ENCODE measurements at places on chromosomes 1 and 21. TPM values are rescaled to one million over a fixed set of nuclear protein-coding genes. Genes with fewer than 3 reads are reported as not detected.

The KCNQ4 gene
- polyA plus RNA-seq = 1.7 TPM

The EFNA1 gene
- polyA plus RNA-seq = 102 TPM

The GJA8 gene
- not detected for polyA plus RNA-seq

The FAAH gene
- polyA plus RNA-seq = 17.3 TPM

The SLC9C2 gene
- 0.40 TPM for polyA plus RNA-seq

The ATP6V1G3 gene
- polyA plus RNA-seq = not detected

The TEX38 gene
- polyA plus RNA-seq = 0.51 TPM

The MYBPH gene
- polyA plus RNA-seq = not detected

DNA sequence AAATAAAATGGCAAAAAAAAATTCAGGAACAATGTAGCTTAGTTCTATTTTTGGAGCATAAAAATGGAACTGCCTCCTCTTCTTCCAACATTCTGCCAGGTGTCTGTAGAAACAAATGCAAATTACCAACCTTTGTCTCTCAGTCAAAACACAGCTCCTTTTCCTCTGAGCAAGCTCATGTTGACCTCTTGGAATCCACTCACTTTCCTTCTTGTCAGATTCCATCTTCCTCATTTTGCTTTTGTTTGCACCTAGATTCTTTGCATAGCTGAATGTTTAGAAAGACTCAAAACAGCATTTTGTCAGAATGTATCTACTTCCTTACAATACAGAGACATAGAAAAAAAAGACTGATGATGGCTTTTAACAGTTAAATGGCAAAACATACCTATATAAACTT, 178.2 kb downstream of the ADGRL2 start:
- no peak overlapping the region for H3K4me3 ChIP-seq
- H3K27ac ChIP-seq = no peak overlapping the region
- no peaks in the 10 kb centered on the region for H3K27me3 ChIP-seq
- no peaks in the 10 kb centered on the region for H3K4me1 ChIP-seq
- no peaks in the 10 kb centered on the region for H3K36me3 ChIP-seq

GRCh38 chr1:161825831-161826230, 59.7 kb downstream of the ATF6 start:
- H3K4me3 ChIP-seq = no peak overlapping the region
- no peaks in the 10 kb centered on the region for H3K4me1 ChIP-seq
- H3K27me3 ChIP-seq = no peaks in the 10 kb centered on the region

GRCh38 chr1:228424685-228425660, 8.3 kb upstream of the TRIM17 start:
- H3K4me3 ChIP-seq = no peak overlapping the region
- peaks cover 7% of the 10 kb centered on the region for H3K27me3 ChIP-seq
- DNase-seq = no peak
- no peaks in the 10 kb centered on the region for H3K36me3 ChIP-seq
- no peak overlapping the region for H3K27ac ChIP-seq
- H3K4me1 ChIP-seq = no peaks in the 10 kb centered on the region

GRCh38 chr1:104878203-104878909, 1128.7 kb downstream of the AMY1C start:
- no peak overlapping the region for H3K4me3 ChIP-seq
- no peaks in the 10 kb centered on the region for H3K36me3 ChIP-seq
- H3K27me3 ChIP-seq = no peaks in the 10 kb centered on the region
- no peak overlapping the region for H3K27ac ChIP-seq
- H3K4me1 ChIP-seq = no peaks in the 10 kb centered on the region

GRCh38 chr21:40386294-40386911, 460.6 kb downstream of the DSCAM start:
- H3K4me1 ChIP-seq = no peaks in the 10 kb centered on the region
- no peaks in the 10 kb centered on the region for H3K36me3 ChIP-seq
- no peak overlapping the region for H3K4me3 ChIP-seq
- H3K27ac ChIP-seq = no peak overlapping the region
- H3K27me3 ChIP-seq = no peaks in the 10 kb centered on the region

GRCh38 chr1:12339396-12339795, 109.6 kb downstream of the VPS13D start:
- peaks cover 6% of the 10 kb centered on the region for H3K4me1 ChIP-seq
- no peak overlapping the region for H3K27ac ChIP-seq
- no peak for DNase-seq
- no peak overlapping the region for H3K4me3 ChIP-seq
- no peaks in the 10 kb centered on the region for H3K27me3 ChIP-seq

DNA sequence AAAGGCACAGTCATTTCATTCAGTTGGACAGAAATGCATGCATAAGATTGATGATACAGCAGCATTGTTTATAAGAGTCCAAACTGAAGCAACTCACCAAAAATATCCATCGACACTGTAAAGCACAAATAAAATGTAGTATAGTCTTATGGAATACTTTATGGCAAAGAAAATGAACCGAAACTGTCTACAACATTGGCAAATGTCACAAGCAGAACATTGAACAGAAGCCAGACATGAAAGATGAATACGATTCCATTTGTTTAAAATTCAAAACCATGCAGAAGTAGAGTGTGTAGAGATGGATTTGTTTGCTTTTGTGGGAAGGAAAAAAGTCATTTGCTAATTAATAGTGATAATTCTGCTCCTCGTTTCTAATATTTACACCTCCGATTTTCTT, 7.5 kb upstream of the LEFTY1 start:
- H3K36me3 ChIP-seq = no peaks in the 10 kb centered on the region
- DNase-seq = no peak
- H3K4me1 ChIP-seq = no peaks in the 10 kb centered on the region
- peak overlapping the region; percentile 26 for H3K27ac ChIP-seq
- H3K27me3 ChIP-seq = no peaks in the 10 kb centered on the region

DNA sequence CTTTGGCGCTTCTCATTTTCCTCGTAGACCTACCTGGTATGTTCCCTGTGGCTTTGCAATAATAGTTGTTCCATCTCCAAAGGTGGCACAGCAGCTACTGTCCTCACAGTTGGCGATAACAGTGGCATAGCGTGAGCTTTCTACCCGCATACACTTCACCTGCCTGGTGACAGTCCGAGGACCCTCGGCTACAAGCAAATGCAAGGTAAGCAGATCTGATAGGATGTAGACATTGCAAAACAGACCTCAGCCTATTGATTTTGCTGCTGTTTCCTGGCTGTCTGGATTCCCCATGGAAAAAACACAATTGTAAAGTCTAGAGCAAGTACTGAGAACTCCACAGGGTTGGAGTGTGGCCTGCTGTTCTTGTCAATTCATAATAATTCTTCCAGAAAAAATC, 78.5 kb downstream of the WDR3 start:
- H3K36me3 ChIP-seq = no peaks in the 10 kb centered on the region
- H3K4me1 ChIP-seq = no peaks in the 10 kb centered on the region
- H3K27ac ChIP-seq = no peak overlapping the region
- H3K27me3 ChIP-seq = no peaks in the 10 kb centered on the region
- no peak for DNase-seq

DNA sequence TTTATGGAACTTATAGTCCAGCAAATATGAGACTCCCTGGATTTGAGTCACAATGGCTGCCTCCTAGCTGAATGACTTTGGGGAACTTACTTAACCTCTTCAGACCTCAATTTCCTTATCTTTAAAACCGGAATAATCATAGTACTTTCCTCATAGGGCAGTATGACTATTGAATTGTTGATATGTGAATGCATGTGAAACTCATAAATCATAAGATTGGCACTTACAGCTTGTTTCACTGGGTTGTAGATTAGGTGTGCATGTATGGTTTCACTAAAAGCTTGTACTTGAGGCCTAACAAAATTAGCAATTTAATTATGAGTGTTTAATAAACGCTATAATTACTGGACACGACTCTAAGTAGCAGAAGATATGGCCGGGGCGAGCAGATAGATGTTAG, 72.5 kb downstream of the ST6GALNAC5 start:
- H3K27ac ChIP-seq = no peak overlapping the region
- no peak overlapping the region for H3K4me3 ChIP-seq
- DNase-seq = no peak
- H3K4me1 ChIP-seq = no peaks in the 10 kb centered on the region

- H3K27ac ChIP-seq = no peak overlapping the region
- no peak for DNase-seq
- H3K36me3 ChIP-seq = no peaks in the 10 kb centered on the region
- no peaks in the 10 kb centered on the region for H3K4me1 ChIP-seq
- H3K27me3 ChIP-seq = no peaks in the 10 kb centered on the region
Observed at GRCh38 chr21:42343963-42344510, 6.8 kb downstream of the TFF2 start.

- no peaks in the 10 kb centered on the region for H3K27me3 ChIP-seq
- no peaks in the 10 kb centered on the region for H3K36me3 ChIP-seq
- H3K4me3 ChIP-seq = no peak overlapping the region
- no peaks in the 10 kb centered on the region for H3K4me1 ChIP-seq
Observed at GRCh38 chr1:187763976-187764375, 935.2 kb downstream of the PLA2G4A start.

GRCh38 chr1:198056255-198056654, 100.5 kb upstream of the NEK7 start:
- H3K4me3 ChIP-seq = no peak overlapping the region
- DNase-seq = no peak
- H3K4me1 ChIP-seq = no peaks in the 10 kb centered on the region
- H3K27ac ChIP-seq = no peak overlapping the region
- H3K27me3 ChIP-seq = no peaks in the 10 kb centered on the region

DNA sequence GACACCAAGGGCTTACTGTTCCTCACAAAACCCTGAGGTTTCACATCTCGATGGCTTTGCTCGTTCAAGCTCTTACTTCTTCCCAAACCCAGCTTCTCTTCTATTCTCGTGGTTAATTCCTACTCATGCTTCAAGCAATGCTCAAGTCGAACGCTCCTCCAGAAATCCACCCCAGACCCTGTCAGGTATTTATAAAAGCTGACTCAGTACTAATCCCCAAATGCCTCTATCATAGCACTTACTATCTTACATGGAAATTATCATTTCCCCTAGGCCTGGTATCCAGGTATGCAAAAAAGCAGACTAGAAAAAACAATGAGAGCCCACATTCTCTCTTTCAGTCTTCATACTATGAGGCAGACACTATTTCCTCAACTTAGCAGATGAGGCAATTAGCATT, 6.3 kb downstream of the EBNA1BP2 start:
- H3K27ac ChIP-seq = no peak overlapping the region
- no peaks in the 10 kb centered on the region for H3K27me3 ChIP-seq
- H3K4me1 ChIP-seq = peaks cover 6% of the 10 kb centered on the region
- peaks cover 77% of the 10 kb centered on the region for H3K36me3 ChIP-seq

- H3K27me3 ChIP-seq = no peaks in the 10 kb centered on the region
- no peak overlapping the region for H3K4me3 ChIP-seq
- H3K4me1 ChIP-seq = peaks cover 15% of the 10 kb centered on the region
- H3K36me3 ChIP-seq = peaks cover 69% of the 10 kb centered on the region
- DNase-seq = no peak
Observed at GRCh38 chr1:220809704-220810103, 23.0 kb downstream of the MTARC1 start.

DNA sequence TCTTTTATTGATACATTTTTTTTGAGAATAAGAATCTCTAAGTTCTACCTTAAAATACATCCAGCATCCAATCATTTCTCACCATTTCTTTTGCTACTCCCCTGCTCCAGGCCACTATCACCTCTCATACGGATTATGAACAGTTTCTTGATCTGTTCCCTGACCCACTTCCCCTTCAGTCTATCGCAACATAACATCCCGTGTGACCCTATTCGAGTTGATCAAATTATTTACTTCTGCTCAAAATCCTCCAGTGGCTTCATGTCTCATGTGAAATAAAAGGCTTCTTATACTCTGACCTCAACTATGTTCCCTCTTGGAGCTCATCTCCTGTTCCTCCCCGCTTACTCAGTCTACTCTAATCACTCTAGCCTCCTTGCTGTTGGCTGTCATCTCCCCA, 5.2 kb downstream of the ALG14 start:
- H3K27me3 ChIP-seq = no peaks in the 10 kb centered on the region
- peaks cover 6% of the 10 kb centered on the region for H3K4me1 ChIP-seq
- no peak overlapping the region for H3K27ac ChIP-seq
- H3K4me3 ChIP-seq = no peak overlapping the region
- no peak for DNase-seq

- H3K4me1 ChIP-seq = no peaks in the 10 kb centered on the region
- no peak overlapping the region for H3K4me3 ChIP-seq
- no peak for DNase-seq
- H3K27me3 ChIP-seq = no peaks in the 10 kb centered on the region
- H3K36me3 ChIP-seq = no peaks in the 10 kb centered on the region
Observed at GRCh38 chr21:41916888-41917433, 36.9 kb downstream of the C2CD2 start.

DNA sequence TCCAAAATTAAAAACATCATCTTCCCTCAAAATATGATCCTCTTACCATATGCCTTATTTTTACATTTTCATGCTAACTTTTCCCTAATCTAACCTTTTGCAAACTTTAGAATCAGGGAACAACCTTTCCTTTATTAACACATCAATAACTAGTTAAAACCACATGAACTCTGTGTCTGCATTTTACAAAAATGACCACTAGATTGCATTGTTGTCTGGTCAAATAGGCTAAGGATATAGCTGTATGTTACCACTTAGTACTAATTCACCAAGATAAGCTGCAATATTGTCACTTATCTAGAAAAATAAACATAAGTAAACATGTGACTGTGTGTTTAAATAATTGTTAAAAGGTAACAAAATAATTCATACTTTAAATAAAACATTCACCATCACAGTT, 82.3 kb downstream of the DENND1B start:
- H3K4me3 ChIP-seq = no peak overlapping the region
- H3K27ac ChIP-seq = no peak overlapping the region
- DNase-seq = no peak

DNA sequence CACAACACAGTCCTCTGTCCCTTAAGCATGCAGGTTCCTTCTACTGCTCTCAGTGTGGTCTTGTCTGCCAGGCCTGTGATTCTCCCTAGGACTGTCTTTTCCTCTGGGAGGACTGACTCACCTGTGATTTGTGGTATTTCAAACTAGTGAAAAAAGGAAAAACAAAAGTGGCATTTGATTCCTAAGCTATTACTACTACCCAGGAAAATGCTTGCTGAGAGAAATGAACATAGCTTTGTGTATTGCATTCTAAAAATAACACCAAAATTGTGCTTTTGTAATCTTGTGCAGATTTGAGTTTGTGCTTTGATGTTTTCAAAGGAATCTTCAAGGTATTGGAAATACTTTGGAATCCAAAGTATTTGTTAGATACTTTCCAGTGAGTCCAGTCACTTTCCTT, 57.0 kb downstream of the GPR161 start:
- no peaks in the 10 kb centered on the region for H3K27me3 ChIP-seq
- no peak for DNase-seq
- H3K27ac ChIP-seq = no peak overlapping the region
- no peaks in the 10 kb centered on the region for H3K4me1 ChIP-seq
- H3K4me3 ChIP-seq = no peak overlapping the region

GRCh38 chr1:42466030-42466429, 2.9 kb downstream of the CCDC30 start:
- no peaks in the 10 kb centered on the region for H3K36me3 ChIP-seq
- no peak overlapping the region for H3K27ac ChIP-seq
- no peak overlapping the region for H3K4me3 ChIP-seq

- H3K4me1 ChIP-seq = peaks cover 58% of the 10 kb centered on the region
- no peaks in the 10 kb centered on the region for H3K27me3 ChIP-seq
- H3K36me3 ChIP-seq = peaks cover 26% of the 10 kb centered on the region
- peak overlapping the region; percentile 77 for H3K27ac ChIP-seq
- H3K4me3 ChIP-seq = no peak overlapping the region
- DNase-seq = no peak
Observed at GRCh38 chr1:243287652-243288051, 31.8 kb downstream of the SDCCAG8 start.

Measured in left lung (tissue), 14 donors.